ENCODE measurements at places on chromosomes 1 and 21.

GRCh38 chr21:33817663-33818451 is 97.7 kb downstream of the ATP5PO start:
- DNase-seq, result no peak

DNA sequence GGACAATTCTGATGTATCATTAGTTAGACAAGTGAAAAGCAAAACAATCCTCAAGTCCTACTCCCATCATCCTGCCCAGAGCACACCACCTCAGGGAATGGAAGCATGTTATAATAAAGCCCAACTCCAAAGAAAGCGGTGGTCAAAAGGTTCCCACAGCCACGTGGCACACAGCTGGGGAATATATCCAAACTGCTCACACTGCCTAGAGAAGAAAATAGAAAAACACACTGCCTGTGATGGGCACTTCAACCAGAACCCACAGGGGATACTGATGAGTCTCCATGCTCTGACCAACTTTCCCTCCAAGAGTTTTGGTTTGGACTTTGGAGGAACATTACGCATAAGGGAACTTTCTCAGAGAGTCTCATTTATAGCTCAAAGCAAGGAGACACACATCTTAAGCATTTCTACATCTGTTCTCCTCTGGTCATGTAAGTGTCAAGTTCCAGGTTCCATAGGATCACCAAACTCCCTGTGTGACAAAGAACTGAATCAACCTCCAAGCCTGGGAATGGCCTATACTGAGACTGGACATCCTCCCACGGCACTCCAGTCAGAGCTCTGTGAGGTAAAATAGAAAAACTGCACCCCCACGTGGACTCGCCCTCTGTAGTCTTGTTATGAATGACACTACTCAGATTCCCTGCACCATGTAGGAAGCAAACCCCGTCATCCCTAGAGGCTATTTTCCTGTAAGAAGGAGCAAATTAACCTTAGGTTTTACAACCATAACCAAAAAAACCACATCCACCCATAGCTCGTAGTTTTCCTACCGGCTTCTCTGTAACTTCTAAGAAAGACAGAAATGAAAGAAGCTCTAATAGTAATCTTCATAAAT is 12.2 kb downstream of the DSTYK start:
- no peak for DNase-seq

DNA sequence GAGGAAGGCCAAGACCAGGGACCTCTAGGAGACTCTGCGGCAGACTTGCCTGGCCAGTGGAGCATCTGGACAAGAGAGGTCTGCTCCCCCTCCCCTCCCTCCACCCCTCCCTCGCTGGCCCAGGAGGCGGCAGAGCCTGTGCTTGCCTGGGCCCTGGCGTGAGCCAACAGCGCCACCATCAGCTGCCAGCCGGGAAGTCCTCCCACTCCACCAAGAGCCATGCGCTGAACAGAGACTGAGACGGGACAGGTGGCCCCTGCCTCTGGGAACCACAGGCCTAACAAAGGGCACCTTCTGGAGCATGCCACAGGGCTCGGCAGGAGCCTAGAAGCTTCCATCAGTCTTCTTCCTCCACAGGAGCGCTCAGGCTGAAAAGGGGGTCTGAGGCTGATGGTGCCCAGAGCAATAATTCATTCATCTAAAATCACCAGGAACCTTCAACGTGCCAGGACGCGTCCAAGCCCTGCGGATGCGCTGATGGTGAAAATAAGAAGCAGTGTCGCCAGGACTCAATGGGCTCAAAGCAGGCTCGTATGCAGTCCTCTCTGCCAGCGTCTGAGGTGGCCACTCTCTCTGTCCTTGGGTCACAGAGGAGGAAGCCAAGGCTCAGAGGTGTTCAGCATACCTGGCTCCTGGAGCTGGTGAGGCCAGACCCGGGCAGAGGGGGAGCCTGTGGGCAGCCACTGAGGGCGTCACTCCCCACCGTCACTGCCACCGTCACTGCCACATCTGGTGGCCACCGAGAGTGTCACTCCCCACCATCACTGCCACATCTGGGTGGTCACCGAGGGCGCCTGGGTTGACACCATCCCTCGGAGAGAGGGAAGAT is 161.2 kb downstream of the NPHP4 start:
- DNase-seq, result no peak

DNA sequence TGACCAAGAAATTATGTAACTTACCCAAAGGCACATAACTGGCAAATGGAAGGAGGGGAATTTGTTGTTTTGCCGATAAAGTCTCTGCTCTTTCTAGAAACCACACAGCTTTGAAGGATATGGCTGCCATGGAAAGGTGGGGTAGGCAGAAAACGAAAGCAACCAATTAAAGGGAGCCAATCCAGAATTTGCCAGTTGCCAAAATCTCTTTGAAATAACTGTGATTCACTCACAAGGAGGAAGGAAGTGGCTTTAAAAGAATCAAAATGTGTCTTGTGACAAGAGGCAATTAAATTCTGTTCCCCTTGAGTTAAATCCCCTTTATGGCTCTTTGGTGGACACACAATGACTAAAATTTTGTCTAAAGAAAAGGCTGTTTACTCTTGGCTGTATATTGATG is 61.2 kb upstream of the CCDC190 start:
- DNase-seq, result no peak

DNA sequence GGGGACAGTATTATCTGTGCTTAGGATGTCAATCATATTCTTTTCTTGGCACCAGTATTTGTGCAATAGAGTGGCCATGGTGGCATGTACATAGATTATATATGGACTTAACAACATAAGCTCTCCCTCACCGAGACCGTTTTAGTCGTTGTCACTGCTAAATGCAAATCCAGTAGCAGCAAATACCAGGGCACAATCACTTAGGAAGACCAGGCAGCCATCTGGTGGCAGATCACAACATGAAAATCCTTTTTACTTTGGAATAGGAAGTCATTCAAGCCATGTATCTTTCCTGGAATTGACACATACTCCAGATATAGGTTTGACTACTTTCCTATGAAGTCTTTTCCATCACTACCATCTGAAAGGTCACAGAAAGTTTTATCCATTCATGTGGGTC is 53.2 kb upstream of the C1orf87 start:
- no peak for DNase-seq

DNA sequence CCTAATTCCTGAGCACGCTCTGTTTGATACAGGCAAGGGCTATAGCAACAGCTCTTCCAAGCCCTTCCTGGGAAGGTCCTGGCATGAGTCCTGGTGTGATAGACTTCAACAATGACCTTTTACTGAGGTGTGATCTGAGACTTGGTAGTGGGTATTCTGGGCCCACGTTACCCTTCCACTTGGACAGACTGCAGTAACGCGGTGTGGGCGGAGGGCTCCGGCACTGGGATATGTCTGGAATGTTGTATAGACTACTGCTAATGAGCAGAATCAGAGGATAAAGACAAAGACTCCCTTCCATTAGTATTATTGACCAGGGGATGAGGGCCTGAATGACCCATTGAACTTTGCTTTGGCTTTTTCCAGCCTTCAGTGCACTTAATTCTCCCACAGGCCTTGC is 262.3 kb downstream of the RWDD3 start:
- DNase-seq, result no peak

DNA sequence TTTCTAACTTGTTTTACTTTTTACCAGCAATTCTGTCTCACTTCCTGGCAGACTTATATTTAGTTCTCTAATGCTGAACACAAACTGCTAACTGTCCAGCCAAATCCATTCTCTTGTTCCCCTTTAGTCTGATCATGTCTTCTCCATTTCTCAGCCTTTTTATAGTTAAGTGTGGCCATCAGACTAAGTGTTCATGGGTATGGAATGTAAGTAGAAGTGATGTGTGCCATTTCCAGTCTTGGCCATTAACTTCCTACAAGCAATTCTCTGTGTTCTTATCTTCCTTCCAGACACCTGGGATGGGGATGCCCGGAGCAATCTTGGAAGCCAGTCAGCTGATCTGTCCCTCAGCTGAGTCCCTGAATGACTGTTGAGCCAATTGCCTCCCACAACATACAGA is 165.8 kb downstream of the ST6GALNAC3 start:
- no peak for DNase-seq

GRCh38 chr1:12591267-12591938 is 26.6 kb downstream of the DHRS3 start:
- no peak for DNase-seq

Measured in GOT3 (cell line).